Stomach (tissue), 19 donors: ENCODE measurements at places on chromosomes 4 and X. TPM values are rescaled to one million over a fixed set of nuclear protein-coding genes. Genes with fewer than 3 reads are reported as not detected.

DNA sequence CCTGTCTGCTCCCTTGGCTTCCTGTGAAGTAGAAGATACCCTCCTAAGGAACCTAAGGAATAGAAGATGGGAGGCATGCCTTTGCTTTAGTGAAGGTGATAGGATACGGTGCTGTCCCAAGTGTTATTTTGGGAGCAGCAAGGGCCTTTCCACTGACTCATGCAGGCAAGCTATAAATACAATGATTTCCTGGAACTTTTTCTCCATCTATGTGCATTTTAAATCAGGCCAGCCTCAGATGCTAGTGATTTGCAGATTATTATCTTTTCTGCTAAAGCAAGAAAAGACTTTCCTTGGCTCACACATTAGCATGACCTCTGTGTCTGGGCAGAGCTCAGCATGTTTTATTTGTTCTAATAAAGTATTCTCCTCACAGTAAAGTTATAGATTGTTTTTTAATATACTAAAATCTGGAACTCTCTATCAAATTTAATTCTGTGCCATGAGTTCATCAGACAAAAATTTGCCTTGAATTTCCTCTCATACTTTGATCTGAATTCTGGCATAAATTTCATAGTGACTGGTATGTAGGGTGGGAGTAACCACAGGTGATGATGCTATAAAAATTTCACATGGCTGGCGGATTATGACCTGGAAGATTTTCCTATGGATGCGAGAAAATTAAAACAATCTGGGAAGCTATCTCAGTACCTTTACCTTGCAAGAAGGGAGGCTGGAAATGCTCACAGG, 131.7 kb downstream of the REPS2 start:
- DNase-seq: no peak

DNA sequence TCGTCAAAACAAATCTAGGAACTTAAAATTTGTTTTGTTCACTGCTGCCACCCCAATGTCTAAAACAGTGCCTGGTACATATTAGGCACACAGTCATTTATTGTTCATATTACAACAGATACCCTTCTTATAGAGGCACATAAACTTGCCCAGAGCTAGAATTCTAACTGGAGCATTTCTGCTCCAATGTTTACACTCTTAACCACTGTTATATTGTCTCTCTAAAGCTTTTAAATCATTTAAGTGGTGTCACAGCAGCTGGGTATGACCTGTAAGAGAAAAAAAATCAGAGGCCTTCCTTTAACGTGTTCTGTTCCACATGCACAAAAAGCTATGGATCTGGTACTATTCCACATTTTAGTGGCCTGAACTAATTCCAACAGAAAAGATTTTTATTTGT, 3.0 kb downstream of the UBE2D3 start:
- peak; percentile 18 for DNase-seq

GRCh38 chr4:159384632-159385031, 281.8 kb downstream of the RAPGEF2 start:
- no peak for DNase-seq

Gene H2BW2
- not detected for polyA plus RNA-seq

GRCh38 chrX:153565996-153566580, 32.9 kb downstream of the CCNQ start:
- DNase-seq: no peak

- DNase-seq: peak; percentile 34
Measured at GRCh38 chrX:150569155-150569477, 695 bp downstream of the MTM1 start.

GRCh38 chrX:111743316-111743715, 62.3 kb downstream of the ALG13 start:
- no peak for DNase-seq

Gene EDA
- polyA plus RNA-seq: 5.2 TPM

GRCh38 chr4:109820563-109820962, 5.0 kb downstream of the GAR1 start:
- no peak for DNase-seq

- no peak for DNase-seq
Measured at GRCh38 chr4:16513876-16514275, 287.6 kb upstream of the TAPT1 start.

Gene ODAPH
- polyA plus RNA-seq: not detected

Gene FREM3
- 0.03 TPM for polyA plus RNA-seq

DNA sequence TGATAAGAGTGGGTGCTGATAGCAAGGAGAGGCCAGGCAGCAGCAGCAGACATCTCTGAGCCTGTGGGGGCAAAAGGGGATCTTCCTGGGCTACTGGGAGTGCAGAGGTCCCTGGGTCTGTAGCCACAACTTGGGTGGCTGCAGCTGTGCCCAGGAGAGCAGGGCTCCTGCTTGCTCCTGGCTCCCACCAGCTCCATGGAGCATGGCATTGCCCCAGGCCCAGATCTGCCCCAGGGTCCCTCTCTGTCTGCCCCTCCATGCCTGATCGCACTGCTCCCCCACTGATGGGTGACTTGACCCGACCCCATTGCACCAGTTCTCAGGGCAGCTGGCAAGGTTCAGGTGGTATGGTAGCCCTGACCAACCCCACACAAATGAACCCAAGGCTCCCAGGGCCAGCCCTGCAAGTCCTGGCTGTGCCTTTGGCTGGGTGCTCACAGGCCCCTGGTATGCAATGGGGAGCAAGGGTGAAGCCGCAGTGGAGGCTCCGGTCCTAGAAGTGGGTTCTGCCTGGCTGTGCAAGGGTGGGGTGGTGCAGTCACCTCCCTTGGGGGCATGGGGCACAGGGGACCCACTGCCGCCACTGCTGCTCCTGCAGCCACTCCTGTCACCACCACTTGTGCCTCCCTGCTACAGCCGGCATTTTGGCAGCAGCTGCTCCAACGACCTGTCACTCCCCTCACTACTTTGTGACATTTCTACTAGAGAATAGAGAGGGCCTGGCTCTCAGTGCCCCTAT, 184.9 kb downstream of the NPFFR2 start:
- no peak for DNase-seq

DNA sequence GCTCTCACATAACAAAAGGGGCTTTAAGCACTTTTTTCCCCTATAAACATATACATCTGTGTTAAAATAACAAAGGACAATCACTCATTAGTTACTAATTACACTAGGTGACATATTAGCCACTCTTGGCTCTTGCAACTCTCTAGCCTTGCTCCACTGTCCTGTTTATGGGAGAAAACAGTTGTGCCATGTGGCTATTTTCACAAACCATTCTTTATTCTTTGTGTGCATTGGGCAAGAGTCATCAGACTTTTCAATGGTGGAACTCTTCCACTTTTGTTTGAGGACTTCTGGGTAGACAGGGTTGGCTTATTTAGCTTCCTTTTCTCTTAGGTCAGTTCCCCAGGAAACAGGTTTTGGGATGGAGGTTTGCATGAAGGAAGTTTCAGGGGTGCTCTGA, 16.0 kb upstream of the FAM149A start:
- no peak for DNase-seq

DNA sequence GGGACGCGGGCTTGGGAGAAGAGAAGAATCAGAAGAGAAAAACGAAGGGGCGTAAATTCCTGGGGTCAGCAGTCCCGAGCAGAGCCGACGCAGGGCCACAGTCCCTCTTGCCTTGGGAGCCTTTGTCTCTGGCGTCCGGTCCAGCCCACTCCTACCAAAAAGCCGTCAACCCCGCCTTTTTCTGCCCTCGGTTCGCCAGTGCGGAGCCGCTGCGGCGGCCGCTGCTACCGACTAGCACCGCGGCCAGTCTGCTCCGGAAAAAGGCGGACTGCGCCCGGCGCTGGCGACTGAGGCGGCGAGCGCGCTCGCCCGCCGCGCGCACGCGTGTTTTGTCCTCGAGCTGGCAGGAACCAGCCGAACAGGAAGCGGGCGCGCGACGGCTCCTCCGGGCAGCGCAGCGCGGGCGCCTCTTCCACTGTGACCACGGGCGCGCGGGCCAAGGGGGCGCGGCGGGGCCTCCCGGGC, 502 bp downstream of the HNRNPDL start:
- no peak for DNase-seq

Gene KLHL13
- polyA plus RNA-seq: 1.8 TPM

Gene MAGEA4
- polyA plus RNA-seq: not detected

Gene TLR10
- not detected for polyA plus RNA-seq

Gene NAA10
- polyA plus RNA-seq: 161 TPM

Gene SSX3
- not detected for polyA plus RNA-seq

- no peak for DNase-seq
Measured at GRCh38 chr4:145435646-145436045, 46.0 kb upstream of the SMAD1 start.

DNA sequence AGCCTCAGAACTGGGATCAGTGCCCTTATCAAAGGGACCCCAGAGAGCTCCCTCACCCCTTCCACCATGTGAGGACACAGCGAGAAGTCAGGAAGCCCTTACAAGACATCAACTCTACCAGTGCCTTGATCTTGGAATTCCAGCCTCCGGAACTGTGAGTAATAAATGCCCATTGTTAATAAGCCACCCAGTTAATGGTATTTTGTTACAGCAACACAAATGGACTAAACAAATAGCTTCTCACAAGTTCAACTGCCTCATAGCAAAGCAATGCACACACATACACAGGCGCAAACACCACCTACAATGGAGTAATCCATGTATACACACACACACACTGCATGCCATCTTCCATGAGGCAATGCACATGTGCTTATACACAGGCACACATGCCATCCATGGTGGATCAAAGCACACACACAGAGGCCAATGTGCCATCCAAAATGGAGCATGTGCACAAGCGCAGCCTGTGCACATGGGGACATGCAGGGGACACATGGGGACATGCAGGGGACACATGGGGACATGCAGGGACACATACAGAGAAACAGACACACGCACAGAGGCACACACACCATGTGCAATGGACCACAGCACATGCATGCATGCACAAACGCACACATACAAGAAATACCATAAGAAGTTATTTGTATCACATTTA, 137.6 kb upstream of the TBL1X start:
- DNase-seq: no peak

DNA sequence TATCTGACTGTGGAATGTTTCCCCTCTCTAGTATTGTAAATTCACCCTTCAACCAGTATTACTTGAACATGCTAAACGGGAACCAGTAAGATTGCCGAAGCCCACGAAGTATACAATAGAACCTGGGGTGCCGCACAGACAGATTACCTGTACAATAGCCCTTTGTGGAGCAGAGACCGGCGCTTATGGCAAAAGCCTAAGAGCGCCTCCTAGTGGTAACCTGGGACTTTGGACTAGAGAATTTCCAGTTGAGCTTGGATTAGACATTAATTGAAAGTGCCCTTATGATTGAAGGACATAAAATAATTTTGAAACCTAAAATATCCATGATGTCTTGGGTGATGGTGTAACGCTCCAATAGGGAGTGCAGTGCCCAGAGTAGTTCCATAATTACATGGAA, 14.1 kb downstream of the ZNF157 start:
- DNase-seq: peak; percentile 89

- no peak for DNase-seq
Measured at GRCh38 chr4:187586892-187587291, 408.7 kb upstream of the ZFP42 start.

GRCh38 chrX:11665168-11666111, at the start of gene ARHGAP6:
TSS of gene ARHGAP6 (minus strand) at chrX:11665920. CDS start at chrX:11664828, 1,092 bp downstream.
- peak; percentile 73 for DNase-seq

Gene PORCN
- polyA plus RNA-seq: 11.9 TPM

Gene TLR6
- polyA plus RNA-seq: 0.23 TPM

GRCh38 chr4:94127707-94128328, 79.8 kb upstream of the SMARCAD1 start:
- DNase-seq: no peak

GRCh38 chrX:85611926-85612325, 232.5 kb upstream of the POF1B start:
- peak; percentile 10 for DNase-seq
